NCI-H1436 treated with DMSO at 0.1 percent for 48 hours (cell line): ENCODE measurements at places on chromosomes 3 and 15.

DNA sequence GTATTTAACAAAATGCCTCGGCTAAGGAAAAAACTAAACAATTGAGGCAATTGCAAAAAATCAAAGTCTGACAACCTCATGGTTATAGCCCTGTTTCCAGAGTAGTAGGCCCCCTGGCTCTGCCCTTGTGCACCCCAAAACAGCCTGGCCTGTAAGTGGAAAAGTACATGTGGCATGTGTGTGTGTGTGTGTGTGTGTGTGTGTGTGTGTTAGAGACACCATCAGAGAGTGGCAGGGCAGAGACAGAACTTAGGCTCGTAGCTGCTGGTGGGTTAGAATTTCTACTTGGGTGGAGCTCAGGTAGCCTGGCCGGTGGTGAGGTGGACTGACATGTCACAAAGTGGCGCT, 14.1 kb upstream of the AHSG start:
- DNase-seq = no peak

DNA sequence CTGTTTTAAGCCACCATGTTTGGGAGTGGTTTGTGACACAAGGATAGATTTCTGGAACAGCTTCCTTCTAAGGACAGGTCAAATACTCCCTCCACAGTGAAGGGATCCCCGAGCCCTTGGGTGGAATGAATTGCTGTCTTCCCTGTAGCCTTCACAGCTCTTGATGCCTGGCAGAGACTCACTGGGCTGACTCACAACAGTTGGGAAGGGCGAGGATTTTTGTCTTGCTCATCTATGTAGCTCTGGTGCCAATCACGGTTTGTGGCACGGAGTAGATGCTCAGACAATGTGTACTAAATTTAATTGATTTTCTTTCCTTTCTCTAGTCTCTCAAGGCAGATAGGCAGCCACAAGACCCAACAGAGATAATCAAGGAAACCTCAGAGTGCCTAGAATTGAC, 27.0 kb downstream of the CRYGS start:
- DNase-seq = no peak

GRCh38 chr3:112170046-112170445, 37.0 kb upstream of the GCSAM start:
- no peak for DNase-seq

DNA sequence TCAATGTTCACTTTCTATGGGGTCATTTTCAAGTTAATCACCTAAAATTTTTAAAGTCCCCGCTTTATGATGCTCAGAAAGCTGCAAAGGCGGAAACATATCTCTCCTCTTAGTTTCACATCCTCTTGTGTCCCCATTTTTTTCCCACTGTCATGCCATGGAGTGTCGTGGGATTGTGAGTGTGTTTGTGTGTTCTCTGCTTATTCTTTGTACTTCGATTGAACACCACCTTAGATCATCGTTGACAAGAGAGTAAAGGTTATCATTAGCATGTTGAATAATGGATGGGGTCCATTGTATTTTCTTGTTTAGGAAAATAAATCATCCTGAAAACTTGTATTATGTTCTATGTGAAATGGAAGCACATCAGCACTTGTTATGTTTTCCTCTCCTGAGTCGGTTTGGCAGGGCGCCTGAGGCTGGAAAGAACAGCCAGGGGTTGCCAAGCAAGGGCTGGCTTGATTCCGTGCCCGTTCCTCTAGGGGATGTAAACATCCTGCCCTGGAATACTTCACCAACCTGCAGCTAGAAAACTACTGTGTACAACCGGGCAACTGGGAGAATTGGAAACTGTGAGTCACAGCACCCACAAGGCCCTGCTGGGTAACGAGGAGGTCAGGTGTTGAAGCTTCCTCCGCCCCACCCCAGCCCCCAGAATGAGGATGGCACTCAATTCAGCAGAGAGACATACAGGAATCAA, 67.2 kb downstream of the EIF4E3 start:
- DNase-seq = no peak

- no peak for DNase-seq
These were observed 34.5 kb upstream of the ABHD10 start for GRCh38 chr3:111944372-111944771.

DNA sequence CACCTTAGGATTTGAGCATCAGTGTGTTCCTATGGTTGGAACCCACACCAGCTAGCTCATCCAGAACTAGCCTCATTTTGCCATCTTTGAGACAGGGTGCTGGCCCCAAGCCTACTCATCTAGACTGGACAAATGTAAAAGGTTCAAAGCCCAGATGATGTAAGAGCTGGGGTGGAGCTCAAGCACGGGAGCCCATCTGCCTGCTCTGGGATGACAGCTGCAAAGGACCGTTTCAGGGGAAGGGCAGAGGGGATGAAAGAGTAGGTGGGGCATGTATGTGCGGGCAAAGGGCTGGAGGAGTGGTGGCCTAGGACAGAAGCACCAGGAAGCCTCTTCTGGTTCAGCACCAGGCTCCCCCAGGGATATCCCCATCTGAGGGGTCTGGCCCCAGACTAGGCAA, 15.8 kb downstream of the CLK3 start:
- no peak for DNase-seq

- no peak for DNase-seq
These were observed 185.8 kb upstream of the CFAP20DC start for GRCh38 chr3:59235634-59236012.

DNA sequence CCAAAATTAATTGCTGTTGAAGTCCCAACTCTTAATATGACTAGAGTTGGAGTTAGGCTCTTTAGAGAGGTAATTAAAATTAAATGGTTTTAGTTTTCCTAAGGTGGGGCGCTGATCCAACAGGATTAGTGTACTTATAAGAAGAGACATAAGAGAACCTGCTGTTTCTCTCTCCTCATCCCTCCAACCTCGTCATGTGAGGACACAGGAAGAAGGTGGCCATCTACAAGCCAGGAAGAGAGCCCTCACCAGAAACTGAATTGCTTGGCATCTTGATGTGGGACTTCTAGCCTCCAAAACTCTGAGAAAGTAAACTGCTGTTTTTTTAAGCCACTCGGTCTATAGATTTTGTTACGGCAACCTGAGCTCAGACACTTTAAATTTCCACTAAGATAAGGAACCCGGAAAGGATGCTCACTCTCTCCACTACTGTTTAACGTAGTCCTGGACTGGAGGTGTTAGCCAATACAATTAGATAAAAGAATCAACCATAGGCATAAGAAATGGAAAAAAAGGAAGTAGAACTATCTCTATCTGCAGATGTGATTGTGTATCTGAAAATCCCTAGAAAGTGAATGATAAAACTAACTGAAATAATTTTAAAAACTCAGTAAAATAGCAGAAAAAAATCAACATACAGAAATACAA, 26.8 kb downstream of the DCBLD2 start:
- DNase-seq = no peak

GRCh38 chr3:143209715-143210059, 90.1 kb downstream of the CHST2 start:
- DNase-seq = no peak

GRCh38 chr15:46525984-46526725, 891.3 kb downstream of the SQOR start:
- no peak for DNase-seq

GRCh38 chr3:188270423-188270972, 116.5 kb downstream of the LPP start:
- DNase-seq = no peak

DNA sequence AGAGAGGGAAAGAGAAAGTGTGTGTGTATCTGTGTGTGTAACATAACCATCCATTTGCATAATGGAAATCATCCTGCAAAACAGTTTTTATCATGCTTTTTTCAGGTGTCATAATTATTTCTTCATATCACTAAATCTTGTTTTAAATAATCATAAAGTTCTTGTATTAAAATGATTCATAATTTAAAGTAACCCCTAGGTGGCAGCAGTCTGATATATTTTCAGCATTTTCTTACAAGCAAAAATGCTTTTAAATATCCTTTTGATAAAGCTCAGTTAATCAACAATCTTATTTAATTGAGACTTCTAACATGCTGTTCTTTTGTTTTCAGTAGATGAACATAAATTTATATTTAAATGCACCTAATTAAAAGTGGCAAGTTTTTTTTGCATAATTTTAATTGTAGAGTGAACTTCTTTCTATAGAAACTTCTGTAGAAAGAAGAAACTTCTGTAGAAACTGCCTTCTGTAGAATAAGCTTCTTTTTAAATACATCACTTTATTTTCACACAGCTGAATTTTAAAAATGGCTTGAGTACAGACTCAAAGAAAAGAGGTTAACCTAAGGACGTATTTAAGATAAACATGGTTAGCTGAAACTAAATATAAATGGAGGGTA, 72.5 kb downstream of the OPA1 start:
- DNase-seq = peak; percentile 5
